ENCODE measurements at places on chromosomes 4 and X.

- DNase-seq, result no peak
Measured at GRCh38 chr4:101264993-101265815, 82.1 kb downstream of the PPP3CA start.

DNA sequence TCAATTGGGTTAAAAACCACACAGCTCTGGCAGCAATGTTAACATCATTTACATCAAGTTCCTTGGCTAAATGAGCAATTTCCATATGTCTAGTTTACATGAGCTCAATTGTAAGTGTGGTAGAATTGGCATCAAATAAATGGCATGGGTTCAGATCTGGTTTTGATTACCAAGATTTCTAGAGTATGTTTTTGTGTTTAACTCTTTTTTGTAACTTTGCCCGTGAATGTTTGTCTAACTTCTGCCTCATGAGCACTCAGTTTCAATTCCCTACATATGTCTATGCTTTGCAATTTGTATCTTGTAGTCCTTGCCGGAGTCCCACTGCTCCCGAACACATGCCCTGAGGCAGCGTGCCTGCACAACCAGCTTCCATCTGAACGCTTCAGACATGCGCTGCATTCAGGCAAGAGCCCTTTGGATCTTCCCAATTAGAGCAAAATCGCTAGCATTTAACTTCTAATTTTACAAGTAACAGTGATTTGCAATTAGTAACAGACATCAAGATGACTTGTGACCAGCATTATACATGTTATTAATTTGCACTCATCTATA is 644.4 kb downstream of the TRIML1 start:
- DNase-seq, result no peak

- DNase-seq, result no peak
Measured at GRCh38 chr4:87848622-87849351, 16.0 kb downstream of the MEPE start.

GRCh38 chr4:48244665-48245064 is 25.0 kb downstream of the TEC start:
- DNase-seq, result no peak

DNA sequence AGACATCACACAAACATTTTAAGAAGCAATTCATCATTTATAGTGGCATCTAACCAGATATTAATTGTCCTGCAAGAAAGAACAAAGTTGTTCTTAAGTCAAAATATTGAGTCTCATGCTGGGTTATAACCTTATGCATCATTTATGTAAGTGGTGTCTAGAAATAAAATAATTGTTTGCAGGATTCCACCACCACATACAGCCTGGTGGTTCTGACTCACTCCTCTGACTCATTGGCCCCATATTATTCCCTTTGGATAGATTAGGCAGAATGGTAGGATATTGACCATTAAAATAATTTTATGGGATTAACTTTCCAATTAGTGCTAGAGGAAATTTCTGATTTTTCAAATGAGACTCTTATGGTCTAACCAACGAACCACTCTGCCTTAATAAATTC is 384.5 kb downstream of the GRXCR1 start:
- no peak for DNase-seq

DNA sequence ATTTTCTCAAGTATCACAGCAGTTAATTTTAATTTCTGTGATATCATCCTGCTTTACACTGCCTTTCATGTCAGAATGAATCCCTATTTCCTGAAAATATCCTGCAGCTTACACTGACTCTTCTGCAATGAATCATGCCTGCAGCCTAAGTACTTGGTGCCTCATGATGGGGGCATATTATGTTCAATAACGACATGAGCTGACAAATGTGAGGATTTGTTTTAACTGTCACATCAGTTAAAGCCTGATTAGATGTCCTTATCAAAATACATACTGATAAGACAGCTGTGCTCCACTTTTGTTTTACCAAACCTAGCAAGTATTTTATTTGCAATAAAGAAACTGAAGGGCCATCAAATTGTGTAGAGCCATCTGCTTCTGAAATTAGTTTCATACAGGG is 359.9 kb upstream of the AGA start:
- no peak for DNase-seq

- no peak for DNase-seq
Measured at GRCh38 chr4:121003863-121004262, 68.5 kb downstream of the NDNF start.

GRCh38 chrX:46694549-46694948 is 64.4 kb downstream of the SLC9A7 start:
- no peak for DNase-seq

- no peak for DNase-seq
Measured at GRCh38 chr4:181855307-181855706, 387.9 kb upstream of the TENM3 start.

DNA sequence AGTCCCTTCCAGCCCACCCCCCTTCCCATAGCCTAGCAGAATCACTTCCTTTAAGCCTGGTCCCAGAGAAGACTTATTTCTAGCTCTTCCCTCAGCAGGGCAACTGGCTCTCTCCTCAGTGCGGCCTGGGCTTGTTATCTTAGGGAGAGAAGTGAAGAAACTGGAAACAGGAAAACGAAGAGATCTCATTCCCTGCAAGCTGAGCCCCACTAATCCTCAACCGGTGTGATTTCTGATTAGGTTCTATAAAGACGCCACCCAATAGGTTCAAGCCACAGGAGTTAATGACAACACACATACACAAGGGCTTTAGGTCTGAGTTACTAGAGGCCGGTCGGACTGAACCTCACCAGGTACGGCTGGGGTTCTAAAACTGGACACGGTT is 3.2 kb downstream of the GSX2 start:
- DNase-seq, result no peak

Measured in stimulated activated CD4-positive, alpha-beta T cell treated with anti-CD3 and anti-CD28 coated beads, Interleukin-15, amount 100 ng/mL, for 1 hour (primary cell).